ENCODE measurements at places on chromosomes 4 and X.

DNA sequence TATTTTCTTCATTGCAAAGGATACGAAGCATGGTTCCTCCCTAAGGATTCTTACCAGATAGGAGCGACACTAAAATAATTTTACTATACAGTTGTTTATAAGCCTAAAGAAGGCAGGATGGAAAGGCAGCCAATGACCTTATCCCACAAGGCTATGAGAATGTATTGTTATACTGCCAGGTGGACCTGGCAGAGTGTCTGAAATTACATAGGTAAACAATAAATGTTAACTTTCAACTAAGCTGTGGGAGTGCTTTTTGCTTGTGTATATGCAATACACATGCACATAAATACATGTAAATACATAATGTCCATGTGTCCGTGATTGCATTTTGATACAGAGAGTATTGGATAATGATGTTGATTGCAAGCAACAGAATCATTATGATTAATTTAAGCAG lies 850.6 kb downstream of the CENPC start:
- DNase-seq, result no peak

GRCh38 chr4:38949411-38950051 lies 81.9 kb downstream of the FAM114A1 start:
- no peak for DNase-seq

DNA sequence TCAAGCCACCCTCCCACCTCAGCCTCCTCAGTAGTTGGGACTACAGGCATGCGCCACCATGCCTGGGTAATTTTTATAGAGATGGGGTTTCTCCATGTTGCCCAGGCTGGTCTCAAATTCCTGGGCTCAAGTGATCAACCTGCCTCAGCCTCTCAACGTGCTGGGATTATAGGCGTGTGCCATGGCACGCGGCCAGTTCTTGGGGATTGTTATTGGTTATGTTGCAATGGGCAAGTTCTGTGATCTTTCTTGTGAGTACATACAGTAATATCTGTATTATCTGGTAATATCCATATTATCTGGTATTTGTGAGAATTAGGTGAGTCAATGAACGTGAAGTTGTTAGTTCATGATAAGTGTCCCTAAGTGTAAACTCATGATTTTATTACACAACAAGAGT lies 90.3 kb upstream of the TBL1X start:
- DNase-seq, result no peak

DNA sequence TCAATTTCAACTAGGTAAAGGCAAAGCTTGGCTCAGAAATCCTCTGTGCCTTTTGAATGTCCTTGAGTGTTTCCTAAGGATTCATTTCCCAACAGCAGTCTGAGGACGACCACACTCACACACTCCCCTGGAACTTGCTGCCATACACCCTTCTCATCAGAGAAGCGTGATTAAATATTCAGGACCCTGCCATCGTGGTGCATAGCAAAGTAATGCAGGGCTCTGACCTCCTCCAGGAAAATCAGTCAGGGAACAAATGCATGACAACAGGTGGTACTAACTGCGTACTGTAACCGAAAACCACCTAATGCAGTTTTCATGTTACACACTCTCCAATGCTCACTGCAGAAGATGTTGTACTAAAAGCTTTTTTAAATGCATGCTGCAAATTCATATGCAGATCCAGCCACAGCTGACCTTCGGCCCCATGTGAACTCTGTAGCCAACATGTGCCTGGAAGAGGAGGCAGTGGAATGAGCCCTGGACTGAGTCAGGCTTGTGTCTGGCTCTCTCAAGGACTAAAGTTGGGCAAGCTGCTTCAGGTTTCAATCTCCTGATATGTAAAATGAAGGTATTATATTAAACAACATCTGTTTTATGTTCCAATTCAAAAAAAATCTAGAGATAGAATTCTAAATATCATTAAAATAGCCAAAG lies 238.3 kb downstream of the KCNIP4 start:
- no peak for DNase-seq

GRCh38 chr4:134215620-134216344 lies 14.2 kb upstream of the PABPC4L start:
- no peak for DNase-seq

GRCh38 chr4:135050086-135050717 lies 848.6 kb upstream of the PABPC4L start:
- DNase-seq, result no peak

- DNase-seq, result no peak
These were observed 3.6 kb downstream of the GEMIN8 start for GRCh38 chrX:14026121-14026520.
